GM04503 (cell line): ENCODE measurements at places on chromosomes 12 and 14.

- no peak for DNase-seq
Observed at GRCh38 chr12:95397571-95397970, 76.4 kb upstream of the METAP2 start.

- DNase-seq, result no peak
Observed at GRCh38 chr12:104740668-104741067, 217.4 kb downstream of the SLC41A2 start.

- no peak for DNase-seq
Observed at GRCh38 chr12:77053259-77053658, 12.1 kb downstream of the E2F7 start.

GRCh38 chr12:39835517-39836489, 216.2 kb upstream of the ABCD2 start:
- no peak for DNase-seq

- DNase-seq, result no peak
Observed at GRCh38 chr14:90428676-90429075, 31.8 kb downstream of the CALM1 start.

GRCh38 chr12:74584483-74585062, 46.9 kb downstream of the ATXN7L3B start:
- DNase-seq, result no peak

DNA sequence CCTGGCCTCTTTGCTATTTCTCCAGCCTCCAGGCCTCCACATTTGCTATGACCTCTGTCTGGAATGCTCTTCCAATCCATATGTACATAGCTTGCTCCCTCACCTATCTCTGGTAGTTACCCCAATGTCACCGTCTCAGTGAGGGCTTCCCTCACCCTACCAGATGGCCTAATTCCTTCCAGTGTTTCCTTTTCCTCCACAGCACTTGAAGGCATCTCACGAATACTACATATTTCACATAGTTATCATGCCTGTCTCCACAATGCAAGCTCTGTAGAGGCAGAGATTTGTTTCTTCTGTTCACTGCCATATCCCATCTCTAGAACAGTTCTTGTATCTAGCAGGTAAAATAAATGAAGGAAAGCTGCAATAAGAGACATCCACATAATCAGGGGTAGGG, 21.3 kb upstream of the HSP90B1 start:
- DNase-seq, result no peak

DNA sequence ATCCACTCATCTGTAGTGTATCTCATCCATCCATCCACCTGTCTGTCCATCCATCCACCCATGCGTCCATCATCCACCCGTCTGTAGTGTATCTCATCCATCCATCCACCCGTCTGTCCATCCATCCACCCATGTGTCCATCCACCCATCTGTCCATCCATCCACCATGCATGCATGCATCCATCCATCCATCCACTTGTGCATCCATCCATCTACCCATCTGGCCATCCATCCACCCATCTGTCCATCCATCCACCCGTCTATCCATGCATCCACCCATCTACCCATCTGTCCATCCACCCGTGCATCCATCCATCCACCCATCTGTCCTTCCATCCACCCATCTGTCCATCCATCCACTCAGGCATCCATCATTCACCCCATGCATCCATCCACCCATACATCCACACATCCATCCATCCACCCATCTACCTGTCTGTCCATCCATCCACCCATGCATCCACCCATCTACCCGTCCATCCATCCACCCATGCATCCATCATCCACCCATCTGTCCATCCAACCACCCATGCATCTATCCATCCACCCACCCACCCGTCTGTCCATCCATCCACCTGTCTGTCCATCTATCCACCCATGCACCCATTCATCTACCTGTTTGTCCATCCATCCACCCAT, 28.5 kb downstream of the FBRSL1 start:
- no peak for DNase-seq

DNA sequence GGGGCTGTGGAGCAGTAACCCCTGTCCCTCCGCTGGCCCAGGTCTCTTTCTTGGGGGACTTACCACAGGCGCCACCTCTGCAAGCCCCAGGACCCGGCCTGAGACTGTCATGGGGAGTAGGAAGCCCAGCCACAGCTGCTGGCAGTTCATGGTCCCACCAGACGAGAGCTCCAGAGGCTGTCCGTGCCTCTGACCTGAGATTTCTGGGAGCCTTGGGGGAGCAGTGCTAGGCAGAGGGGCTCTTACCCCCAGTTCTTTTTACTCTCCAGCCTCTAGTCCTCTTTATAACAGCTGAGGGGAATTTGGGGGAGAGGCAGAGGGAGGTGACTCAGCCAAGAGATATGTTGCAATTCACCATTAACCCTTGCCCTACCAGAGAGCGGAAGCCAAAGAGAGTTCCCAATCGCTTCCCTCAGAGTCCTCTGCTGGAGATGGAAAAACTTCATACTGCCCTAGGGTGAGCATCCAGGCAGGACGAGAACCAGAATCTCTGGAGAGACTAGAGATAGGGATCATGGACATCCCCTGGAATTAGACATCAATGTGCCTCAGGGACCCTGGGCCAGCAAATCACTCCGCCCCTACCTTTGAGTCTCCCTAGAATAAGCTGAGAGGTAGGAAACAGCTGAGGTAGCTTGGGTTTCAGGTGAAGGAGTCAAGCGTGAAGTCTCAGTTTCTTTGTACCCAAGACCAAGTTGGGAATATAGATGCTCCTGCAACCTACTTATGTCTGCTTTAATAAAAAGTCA, at the start of gene MMP19:
MMP19 (minus strand) TSS at position 256 of the 749 bp plus-strand sequence; CDS start at position 150, 106 bp downstream.
- DNase-seq, result no peak

- no peak for DNase-seq
Observed at GRCh38 chr12:124510301-124510970, 57.0 kb downstream of the NCOR2 start.

- no peak for DNase-seq
Observed at GRCh38 chr12:39467432-39467870, 24.5 kb upstream of the KIF21A start.

- DNase-seq, result no peak
Observed at GRCh38 chr12:7937833-7938506, 2.0 kb upstream of the SLC2A3 start.

- DNase-seq, result no peak
Observed at GRCh38 chr12:131267576-131267975, 313.9 kb downstream of the ADGRD1 start.

- no peak for DNase-seq
Observed at GRCh38 chr12:6765048-6765633, 1.0 kb upstream of the PTMS start.

GRCh38 chr12:87870493-87871460, 158.4 kb downstream of the C12orf50 start:
- DNase-seq, result no peak

DNA sequence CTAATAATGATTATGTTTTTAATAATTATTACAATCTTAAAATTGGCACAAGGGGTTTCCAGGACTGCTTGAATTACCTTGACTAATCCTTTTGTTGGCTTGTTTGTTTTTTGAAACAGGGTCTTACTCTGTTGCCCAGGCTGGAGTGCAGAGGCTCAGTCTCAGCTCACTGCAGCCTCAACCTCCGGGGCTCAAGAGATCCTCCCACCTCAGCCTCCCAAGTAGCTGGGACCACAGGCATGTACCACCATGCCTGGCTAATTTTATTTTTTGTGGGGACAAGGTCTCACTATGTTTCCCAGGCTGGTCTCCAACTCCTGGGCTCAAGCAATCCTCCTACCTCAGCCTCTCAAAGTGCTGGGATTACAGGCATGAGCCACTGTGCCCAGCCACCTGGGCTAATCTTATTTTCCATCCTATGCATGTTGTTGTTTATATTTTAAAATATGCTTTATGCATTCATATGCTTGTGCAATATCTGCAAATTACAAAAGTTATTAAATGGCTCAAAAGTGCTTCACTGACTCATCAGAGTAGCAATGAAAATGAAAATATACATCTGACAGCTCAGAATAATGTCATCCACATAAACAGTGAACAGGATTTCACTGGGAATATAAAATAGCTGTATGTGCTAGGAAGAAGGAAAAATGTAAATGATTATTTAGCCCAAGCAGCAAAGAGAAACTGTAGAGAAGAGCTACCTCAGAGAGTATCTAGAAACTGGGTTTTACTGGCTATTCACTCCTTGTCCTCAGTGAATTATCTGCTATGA, 24.8 kb upstream of the PLEKHG6 start:
- no peak for DNase-seq

GRCh38 chr14:20807304-20808161, 4.9 kb upstream of the RNASE1 start:
- no peak for DNase-seq

GRCh38 chr12:55847033-55847432, 4.3 kb upstream of the MMP19 start:
- no peak for DNase-seq

DNA sequence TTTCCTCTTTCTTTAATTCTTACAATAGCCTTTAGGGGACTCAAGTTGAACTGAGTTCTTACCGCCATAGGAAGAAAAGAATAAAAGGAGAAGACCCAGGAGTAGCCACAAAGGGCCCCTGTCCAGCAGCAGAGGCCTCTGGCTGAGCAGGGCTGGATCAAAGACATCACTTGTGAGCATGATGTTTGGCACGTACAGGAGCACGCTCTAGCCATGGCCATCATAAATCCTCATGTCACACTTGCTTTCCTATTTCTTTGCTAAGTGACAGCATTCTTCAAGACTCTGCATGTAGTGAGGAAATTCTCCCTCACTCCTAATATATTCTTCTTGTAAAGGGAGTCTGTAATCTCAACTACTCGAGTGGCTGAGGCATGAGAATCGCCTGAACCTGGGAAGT, 15.7 kb downstream of the CLEC4C start:
- no peak for DNase-seq

DNA sequence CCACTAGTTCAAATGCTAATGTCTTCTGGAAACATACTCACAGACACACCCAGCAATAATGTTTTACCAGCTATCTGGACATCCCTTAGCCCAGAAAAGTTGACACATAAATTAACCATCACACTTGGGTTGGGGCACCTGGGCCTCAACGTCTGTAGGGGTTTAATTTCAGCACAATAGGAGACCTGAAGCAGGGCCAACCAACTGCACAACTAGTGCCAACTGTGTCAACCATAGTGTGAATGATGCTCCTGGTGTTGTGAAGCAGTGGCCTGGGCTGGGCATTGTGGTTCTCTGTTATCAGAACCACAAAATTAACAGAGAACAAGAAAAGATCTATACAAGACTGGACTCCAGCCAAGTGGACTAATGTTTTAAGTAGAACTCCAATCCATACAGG, 106.7 kb upstream of the PPM1H start:
- DNase-seq, result no peak

- DNase-seq, result no peak
Observed at GRCh38 chr14:103094406-103095209, at the start of gene EXOC3L4. Gene EXOC3L4, plus strand, starts transcription at chr14:103094725. Its CDS starts 5,495 bp downstream, at chr14:103100220.

DNA sequence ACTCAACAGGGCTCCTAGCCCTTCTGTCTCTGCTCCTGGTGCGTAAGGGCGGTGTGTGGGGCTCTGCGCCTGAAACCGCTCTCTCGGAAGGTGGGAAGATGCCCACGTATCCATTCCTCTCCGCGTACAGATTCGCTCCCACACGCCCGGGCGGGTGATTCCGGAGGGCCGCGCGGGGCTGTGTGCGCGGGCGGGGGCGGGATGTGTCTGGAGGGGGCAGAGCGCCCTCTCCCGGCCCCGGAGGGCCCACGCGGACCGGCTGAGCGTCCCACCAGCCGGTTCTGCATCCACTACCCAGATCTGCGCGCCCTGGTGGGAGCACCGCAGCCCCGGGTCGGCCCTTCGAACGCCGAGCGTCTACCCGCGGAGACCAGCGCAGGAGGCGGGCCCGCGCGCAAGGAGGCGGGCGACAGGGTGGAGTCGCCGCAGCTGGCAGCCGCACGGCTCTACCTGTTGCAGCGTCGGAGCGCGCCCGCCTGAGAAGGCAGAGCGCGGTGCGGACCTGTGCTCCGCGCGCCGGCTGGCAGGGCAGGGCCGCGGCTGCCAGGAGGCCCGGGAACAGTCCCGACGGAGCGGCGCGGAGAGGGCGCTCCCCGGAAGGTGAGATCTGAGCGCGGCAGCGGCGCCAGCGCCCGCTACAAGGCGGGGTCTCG, 1.4 kb upstream of the KCNK13 start:
- no peak for DNase-seq

GRCh38 chr12:98464190-98464589, 51.2 kb upstream of the TMPO start:
- DNase-seq, result no peak

DNA sequence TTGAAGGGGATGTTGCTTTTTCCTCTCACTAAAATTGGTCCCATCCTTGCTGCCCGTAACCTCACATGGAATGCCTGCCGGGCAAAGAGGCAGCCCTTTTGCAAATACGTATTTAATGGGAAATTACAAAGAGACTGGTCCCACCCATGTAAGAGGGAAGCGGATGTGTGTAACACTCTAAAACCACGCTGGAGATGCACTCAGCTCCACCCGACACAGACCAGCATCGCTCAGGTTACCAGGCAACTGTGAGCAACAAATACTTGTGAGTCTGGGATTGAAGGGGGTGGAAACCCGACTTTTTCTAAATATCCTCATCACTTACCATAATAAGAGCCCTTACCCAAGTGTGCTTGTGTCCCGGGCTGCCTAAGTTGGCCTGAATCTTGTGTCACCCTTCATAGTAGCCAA, 47.7 kb downstream of the ELK3 start:
- peak; percentile 97 for DNase-seq

DNA sequence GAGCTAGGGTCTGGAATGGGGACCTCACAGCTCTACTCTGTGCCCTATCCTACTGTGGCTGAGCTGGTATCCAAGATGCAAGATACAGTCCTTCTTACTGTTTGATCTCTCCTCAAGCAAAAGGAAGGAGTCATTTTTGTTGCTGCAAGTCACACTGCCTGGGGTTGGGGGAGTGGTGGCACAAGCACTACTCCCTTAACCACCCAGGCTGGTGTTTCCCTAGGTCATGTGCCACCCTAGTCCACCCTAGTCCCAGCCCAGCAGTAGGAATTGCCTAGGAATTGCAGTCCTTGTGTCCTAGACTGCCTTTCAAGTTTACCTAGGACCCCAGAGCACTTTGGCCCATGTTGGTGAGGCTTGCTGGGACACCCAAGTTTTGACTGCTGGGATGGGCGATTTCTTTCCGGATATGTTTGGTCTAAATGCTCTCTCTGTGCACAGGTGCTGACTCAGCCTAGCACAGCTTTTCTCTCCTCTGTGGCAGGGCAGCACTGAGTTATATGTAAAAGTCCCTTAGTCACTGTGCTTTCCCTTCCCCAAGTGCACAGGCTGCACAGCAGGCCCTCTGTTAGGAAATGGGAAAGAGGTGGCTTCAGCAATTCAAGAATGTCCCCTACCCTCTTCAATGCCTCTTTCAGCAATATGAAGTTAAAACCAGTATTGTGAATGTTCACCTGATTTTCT, 54.9 kb downstream of the SLC6A15 start:
- DNase-seq, result no peak
